Activated T-cell treated with anti-CD3 and anti-CD28 coated beads, Interleukin-2, amount 50 U/mL, for 48 hours (primary cell): ENCODE measurements at places on chromosomes 16 and 17.

DNA sequence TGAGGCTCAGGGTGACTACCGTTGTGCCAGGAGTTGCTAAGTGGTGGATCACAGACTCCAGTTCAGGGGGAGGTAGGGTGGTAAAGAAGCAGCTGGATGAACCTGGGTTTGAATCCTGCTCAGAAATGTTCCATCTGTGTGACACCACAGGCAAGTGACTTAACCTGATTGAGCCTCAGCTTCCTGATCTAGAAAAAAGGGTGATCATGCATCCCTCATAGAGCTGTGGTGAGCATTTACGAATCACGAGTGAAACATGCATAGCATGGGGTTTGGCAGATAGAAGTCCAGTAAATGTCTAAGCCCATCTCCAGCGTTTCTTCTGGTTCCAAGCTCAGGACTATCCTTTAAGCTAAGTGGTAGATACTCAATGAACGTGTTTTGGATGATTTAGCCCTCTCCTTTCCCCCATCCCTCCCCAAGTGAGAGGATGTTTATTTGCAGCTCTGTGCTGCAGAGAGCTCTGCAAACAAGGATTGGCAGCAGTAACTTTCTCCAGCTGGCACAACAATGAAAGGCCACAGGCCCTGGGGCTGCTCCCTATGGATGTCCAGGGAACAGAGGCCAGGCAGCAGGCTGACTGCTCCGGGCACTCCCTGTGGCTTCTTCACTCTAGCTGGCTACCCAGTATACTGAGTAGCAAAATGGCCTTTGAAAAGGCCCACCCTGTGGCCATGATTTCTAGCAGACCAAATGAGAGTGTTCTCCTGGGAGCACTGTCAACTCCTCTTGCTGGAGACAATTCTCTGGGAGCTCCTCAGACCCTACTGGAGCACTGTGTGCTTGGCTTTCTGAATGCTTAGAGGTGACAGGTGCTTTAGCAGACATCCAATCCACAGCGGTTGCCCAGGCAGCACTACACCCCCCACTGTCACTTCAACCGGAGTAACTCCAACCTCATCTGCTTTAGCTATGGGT, 21.3 kb downstream of the CA4 start:
- DNase-seq, result peak; percentile 13

DNA sequence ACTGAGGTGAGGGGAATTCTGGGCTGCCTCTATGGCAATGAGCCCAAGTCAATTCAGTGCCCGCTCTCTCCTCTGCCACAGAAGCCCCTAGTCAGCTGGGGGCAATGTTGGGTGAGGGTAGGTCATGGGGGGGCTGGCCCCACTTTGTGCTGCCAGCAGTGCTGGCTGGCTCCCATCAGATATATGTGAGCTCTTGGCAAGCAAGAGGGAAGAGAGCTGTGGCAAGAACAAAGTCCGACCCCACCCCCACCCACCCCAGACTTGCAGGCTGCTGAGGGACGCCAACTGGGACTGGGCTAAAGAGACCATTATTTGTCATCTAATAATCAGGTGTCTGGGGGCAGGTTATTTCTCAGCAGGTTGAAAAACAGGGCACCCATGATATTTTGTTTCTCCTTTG, 89.4 kb downstream of the YPEL2 start:
- no peak for DNase-seq

DNA sequence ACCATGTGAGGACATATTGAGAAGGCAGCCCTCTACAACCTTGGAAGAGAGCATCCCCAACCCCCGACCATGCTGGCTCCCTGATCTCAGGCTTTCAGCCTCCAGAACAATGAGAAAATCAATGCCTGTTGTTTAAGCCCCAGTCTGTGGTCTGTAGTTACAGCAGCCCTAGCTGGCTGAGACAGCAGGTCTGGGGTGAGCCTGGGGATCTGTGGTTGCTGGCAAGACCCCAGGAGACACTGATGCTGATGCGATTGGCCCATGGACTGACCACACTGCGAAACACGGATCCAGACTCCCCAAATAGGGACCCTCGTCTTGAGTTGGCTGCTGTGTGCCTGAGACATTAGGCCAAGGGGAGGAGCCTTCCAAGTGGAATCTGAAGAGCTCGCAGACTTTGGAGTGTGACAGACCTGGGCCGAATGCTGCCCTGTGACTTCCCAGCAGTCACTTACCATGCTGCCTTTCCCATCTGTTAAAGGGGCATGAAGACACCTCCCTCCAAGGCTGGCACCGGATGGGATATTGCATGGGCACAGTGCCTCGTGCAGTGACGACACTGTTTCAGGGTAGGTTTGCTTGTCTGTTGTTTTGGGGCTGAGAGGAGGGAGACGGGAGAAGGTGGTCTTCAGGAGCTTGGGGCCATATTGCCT, 147.8 kb upstream of the RPL38 start:
- DNase-seq, result no peak

DNA sequence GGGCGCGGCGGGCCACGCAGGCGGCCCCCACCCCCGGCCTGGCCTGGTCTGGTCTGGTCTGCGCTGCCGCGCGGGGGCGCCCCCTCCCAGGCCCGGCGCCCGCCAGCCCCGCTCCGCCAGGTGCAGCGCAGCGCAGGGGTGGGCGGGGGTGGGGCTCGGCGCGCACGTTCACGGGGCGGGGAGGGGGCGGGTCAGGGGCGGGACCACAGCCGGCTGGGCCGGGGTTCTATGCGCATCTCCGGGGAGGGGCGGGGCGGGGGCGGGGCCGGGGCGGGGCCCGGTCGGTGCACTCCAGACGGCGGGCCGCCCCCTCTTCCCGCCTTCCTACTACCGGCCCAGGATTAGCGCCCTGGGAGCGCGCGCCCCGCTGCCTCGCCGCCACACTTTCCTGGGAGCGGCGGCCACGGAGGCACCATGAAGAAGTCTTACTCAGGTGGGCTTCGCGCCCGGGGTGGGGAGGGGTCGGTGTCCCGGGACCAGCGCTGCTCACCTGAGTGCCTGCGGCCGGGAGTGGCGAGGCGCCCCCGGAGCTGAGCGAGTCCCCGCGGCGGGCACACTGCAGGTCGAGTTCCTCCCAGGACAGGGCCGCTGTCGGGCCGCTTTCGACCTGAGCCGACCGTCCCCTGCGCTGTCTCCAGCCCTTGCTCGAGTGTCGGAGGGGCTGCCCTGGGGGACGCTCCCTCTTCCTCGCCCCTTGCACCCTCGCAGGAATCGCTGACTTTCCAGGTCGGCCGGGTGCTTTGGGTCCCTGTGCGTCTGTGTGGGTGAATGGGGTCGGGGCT, 140.5 kb downstream of the SEC14L1 start:
- DNase-seq, result peak; percentile 48

DNA sequence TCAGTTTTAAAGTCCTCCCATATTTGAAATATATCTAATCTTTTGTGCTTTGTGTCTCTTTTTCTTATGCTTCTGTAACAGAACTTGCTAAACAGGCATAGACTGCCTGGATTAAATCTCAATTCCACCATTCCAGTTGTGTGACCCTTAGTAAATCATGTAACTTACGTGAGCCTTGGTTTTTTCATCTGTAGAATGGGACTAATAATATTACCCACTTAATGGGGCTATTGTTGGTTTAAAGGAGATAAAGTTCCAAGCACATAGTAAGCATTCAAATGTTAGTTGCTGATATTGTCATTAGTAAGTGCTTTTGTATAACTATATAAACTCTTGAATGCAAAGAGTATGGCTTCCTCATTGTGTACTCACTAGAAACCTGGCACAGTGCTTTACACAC, 5.9 kb upstream of the VWA3A start:
- no peak for DNase-seq

GRCh38 chr17:58985367-58985766, 121.3 kb downstream of the TRIM37 start:
- no peak for DNase-seq

DNA sequence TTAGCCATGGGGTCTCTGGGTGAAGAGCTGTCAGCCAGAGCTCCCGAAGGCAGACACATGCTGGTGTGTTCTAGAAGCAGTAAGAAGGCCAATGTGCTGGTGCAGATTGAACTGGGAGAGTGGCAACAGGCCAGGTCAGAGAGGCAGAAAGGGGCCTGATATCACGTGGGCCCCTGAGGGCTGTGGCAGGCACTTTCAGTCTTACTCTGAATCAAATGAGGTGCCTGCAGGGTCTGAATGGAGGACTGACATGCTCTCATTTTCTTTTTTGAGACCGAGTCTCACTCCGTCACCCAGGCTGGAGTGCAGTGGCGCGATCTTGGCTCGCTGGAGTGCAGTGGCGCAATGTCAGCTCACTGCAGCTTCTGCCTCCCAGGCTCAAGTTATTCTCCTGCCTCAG, 293.8 kb downstream of the ABCC12 start:
- DNase-seq, result no peak

GRCh38 chr17:3693829-3694231, 2.1 kb downstream of the P2RX5 start:
- DNase-seq, result peak; percentile 74

DNA sequence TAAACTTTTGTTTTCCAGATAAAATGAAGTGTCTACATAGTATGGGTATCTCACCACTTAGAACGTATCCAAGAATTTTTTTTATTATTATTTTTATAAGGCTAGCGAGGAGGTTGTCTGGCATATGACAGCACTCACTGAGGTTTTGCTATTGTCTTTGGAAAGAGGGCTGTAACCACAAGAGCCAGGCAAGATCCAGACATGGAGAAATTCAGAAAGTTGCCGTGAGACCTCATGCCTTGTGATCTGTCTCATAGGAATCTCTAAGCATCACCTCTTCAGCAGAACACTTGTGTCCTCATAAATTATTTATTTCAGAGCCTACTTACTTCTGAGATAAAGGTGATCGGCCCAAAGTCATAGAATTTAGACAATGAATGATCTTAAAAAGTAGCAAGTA, 410.8 kb downstream of the CDH11 start:
- no peak for DNase-seq

DNA sequence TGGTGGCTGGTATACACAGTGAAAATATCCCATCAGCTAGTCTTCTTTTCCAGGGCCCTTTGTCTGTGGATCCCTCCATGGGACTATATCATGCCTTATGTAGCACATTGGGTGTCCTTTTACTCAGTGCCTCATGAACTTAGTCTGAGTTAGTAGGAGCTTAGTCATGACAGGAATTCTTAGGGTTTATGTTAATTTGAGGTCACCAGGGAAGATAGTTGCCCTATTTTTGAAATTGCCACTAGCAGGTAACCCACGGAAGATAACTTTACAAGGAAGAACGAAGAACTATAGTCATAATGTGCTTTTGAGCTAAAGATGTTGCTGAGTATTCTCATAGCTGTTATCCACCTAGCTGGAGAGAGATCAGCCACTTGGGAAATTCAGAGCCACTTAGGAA, 14.8 kb upstream of the PLK1 start:
- DNase-seq, result no peak

- no peak for DNase-seq
These were observed 310.7 kb upstream of the PMFBP1 start for GRCh38 chr16:72482695-72483094.

GRCh38 chr17:7644775-7645174, 6.0 kb upstream of the ATP1B2 start:
- DNase-seq, result no peak

DNA sequence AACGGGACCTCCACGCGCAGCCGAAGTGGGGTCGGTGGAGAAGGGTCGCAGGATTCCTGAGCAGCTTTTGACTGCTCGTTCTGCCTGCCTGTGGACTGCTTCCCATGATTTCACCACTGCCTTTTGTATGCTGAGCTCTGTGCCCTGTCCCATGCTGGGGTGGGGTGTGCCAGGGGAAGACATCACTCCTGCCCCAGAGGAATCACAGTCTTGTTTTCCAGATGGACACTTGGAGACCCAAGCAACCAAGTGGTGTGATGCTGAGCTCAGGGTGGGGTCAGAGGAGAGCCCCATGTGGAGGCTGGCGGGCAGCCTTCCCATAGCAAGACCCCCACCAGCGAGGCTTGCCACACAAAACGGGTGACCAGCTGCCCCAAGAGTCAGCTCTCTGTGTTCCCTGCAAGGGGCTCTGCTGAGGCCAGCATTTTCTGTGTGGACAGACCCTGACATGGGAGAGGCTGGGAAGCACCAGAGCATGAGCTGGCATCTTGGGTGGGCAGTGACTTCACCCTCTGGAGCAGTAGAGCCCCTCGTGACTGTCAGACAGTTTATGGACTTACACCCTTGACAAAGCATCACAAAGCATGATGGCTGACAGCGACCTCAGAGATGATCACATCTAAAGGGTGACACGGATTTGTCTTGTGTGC, 111.9 kb downstream of the GNAO1 start:
- DNase-seq, result no peak

GRCh38 chr17:21376759-21377690, 868 bp downstream of the KCNJ12 start:
- DNase-seq, result no peak

DNA sequence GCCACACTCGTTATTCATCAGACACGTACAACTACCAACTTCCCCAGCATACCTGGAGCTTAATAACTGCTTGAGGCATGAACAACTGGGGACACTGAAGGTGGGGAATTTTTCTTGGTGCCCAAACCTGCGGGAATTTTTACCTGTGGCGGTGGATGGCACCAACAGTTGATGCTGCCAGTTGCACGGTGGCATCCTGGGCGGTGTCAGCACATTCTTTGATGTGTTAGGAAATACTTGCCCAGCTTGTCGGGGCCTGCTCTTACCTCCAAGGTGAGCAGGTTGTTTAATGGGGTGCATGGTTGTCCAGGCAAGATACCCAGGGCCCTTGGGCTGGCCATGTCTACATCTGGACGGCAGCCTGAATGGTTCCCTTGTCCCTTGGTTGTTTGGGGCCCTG, 79.6 kb downstream of the CRISPLD2 start:
- DNase-seq, result no peak

DNA sequence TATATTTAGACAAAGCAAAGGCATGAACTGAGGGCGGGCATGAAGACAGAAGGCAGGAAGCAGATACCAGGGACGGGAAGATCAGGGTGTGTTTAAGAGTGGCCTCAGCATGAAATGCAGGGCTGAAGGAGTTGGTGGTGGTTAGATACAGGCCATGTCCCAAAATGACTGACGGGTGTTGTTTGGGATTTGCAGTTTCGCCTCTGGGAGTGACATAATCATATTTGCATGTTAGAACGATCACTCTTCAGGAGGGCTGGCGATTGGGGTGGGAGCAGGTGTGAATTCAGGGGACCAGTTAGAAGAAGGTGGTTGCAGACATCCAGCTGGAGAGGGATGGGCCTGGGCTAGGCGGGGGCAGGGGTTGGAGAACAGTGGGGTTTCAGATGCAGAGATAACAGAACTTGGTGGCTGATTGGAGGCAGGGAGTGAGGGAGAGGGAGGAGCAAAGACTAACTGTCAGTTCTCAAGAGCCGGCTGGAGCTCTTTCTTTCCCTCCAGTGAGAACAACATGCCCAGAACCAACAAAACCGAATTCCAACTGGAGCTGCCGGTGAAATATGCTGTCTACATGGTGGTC, 27.2 kb upstream of the ITGAX start:
- no peak for DNase-seq

- DNase-seq, result no peak
These were observed 12.8 kb downstream of the CANT1 start for GRCh38 chr17:78996781-78997201.

DNA sequence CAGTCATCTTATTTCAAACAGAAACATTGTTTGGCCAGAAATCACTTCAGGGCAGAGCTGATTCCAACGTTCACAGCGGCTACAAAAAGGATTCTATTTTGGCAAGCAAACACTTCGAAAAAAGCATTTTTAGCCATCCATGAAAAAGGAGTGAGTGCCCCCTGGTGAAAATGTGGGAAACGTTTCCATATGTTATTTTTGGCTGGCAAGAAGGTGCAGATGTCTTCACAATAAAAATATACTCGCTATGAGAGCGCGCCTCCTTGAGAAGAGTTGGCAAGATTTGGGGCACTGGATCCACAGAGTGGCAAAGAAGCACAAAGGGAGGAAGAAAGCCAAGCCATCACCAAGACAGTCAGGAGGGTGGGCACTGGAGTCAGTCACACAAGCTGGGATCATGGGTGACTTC, 191.1 kb downstream of the CHD9NB start:
- DNase-seq, result no peak

GRCh38 chr16:50059111-50059510, 6.7 kb upstream of the HEATR3 start:
- DNase-seq, result no peak
